ENCODE measurements at places on chromosomes 5 and 9.

DNA sequence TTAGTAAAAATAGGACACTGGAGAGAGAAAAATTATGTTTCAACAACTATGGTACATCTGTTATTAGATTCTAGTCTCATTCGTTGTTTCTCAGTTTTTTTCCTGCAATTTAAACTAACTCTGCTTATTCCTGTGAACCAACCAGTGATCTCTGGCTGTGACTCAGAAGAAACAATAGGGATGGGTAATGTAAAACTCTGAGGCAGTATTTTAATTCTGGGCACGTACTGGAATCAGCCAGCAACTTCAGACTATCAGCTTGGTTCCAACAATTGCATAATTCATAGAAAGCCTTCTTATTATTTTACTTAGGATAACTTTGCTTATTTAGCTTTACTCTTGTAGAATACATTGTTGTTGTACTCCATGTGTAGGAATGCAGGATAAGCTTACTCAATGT lies 28.8 kb downstream of the MLLT3 start:
- no peak for DNase-seq

GRCh38 chr9:70043689-70044489 lies at the start of gene MAMDC2:
MAMDC2 (plus strand) TSS chr9:70043848; CDS start chr9:70044198, 350 bp downstream.
- DNase-seq: no peak

DNA sequence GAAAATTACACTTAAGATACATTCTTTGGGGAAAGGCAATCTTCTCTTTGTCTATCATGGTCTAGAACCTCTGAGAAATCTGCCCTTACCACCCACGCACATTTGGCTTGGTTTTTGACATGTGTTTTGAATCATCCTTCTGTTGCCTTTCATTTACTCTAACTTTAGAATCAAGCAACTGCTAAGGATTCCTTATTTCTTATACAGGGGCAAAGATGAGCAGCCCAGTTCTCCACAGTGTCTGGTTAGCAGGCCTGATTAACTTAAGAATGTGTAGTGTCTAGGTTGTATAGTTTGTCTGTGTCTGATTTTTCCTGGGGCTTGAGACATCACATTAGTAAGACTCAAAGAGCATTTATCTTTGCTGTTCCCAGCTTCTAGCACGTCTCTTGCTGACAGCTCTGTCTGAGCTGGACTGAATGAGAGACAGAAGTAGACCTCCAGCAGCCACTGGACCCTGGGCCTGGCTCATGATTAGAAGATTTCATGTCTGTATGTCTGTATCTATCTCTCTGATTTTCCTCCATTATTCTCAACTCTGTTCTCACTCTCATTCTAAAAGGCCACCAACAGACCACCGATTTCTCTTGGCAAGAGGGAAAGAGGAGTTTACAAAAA lies 31.8 kb upstream of the PCA3 start:
- DNase-seq: no peak

DNA sequence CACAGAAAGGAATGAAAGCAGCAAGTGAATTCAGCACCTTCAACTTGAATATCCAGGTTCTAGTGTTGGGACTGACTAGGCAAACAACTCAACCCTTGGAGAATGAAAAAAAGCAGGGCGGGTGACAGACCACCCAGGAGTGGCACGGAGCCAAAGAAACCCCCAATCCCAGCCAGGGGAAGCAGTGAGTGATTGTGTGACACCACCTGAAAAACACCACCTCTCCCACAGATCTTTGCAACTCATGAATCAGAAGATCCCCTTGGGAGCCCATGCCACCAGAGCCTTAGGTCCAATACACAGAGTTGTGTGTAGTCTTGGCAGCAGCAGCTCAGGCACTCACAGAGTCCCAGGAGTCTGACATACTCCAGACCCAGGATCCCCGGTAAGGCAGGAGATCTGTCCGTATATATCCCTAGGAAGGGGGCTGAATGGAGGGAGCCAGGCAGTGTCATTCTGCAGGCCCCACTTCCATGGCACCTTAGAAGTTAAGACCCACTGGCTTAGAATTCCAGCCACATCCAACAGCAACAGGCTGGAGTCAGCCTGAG lies 22.1 kb upstream of the ROR2 start:
- no peak for DNase-seq

Measured in NCI-H1436 treated with DMSO at 0.1 percent for 48 hours (cell line).